ENCODE measurements at places on chromosomes 13 and 19.

DNA sequence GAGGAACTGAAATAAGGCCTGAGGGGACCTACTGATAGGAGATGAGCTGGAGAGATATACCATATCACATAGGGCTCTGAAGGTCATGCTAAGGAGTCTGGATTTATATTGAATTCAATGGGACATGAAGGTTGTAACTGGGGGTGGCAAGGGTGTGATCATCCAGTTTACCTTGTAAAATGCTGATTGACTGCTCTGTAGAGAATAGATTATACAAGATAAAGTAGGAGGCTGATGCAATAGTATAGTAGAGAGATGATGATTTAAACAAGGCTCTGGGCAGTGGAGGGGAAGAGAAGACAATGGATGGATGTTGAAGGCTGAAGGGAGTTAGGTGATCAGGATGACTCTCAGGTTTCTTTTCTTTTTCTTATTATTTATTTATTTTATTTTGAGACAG is 18.0 kb upstream of the PAN3 start:
- DNase-seq, result no peak

DNA sequence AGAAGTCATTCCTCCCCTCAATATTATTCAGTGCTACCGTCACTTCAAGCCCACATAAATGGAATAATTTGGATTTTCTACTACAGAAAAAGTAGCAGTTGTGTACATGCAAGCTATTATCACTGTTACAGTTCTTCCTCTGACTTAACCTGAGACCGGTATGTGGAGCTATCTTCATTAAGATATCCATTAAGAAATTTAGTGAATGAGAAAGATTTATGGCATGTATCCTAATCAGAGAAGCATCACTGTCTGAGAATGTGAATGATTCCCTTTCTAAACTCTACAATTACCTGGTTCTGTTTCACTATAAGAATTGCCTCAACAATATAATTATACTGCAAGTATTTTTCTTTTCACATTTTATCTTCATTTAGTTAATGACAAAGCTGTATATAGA is 278.7 kb downstream of the KLF5 start:
- no peak for DNase-seq

DNA sequence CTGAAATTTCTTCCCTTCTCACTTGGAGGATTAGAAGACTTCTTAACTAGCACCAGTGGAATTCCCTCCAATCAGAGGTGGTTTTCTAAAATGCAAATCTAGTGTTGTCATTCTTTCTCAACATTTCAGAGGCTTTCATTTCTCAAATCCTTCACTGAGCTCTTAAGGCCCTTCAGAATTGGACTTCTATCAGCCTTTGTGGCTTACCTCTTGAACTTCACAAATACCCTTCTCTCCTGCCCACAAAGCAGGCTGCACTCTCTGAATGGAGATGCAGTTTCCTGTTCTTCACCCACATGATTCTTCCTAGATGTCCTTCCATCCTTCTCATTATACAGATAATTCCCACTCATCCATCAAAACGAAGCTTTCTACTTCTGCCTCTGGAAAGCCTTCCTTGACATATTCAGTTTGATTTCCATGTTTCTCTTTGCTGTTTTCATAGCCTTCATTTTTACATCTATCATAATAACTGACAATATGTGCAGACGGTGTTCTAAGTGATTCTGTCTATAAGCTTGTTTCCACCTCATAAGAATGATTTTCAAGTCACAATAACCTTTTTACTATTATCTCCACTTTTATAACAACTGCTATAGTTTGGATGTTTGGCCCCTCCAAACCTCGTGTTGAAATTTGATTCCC is 123.1 kb upstream of the GPR12 start:
- DNase-seq, result no peak

DNA sequence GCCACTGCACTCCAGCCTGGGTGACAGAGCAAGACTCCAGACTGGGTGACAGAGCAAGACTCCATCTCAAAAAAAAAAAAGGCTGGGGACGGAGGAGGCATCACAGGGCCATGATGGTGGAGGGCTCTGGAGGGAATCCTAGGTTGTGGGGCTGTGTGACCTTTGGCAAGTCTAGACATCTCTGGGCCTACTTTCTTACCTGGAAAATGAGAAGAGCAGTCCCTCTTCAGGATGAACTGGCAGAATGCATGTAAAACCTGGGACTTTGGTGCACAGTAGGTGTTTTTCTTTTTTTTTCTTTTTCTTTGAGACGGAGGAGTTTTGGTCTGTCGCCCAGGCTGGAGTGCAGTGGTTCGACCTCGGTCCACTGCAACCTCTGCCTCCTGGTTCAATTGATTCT is 13.7 kb downstream of the CIB3 start:
- no peak for DNase-seq

DNA sequence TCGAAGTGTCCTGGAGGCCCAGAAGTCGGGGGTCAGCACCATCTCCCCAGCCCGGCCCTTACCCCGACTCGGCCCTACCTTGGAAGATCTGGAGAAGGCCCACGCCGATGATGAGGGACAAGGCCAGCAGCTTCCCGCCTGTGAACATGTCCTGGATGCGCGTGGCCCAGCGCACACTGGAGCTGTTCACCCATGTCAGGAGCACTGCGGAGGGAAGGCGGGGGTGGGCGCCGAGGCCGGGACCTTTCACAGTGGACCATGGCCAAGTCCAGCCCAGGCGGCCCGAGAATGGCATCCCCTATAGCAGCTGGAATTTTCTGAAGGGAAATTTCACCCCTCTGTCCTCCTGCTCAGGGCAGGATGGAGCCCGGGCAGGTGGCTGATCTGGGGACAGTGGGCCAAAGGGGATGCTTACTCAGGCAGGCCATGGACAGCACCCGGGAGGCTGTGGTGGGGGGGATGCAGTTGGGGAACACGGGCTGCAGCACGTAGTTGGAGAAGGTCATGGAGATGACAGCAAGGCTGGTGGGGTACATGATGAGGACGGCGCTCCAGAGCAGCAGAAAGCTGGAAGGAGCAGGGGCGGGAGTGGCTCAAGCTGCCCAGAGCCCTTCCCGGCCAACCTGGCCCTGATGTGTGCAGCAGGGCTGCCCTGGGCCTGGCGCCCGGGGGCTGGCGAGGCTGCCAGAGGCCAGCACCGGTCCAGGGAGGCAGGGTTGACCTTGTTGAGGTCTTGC is 13.0 kb downstream of the SLC7A10 start:
- DNase-seq, result no peak

GRCh38 chr19:18723871-18724377 is 40.4 kb downstream of the CRTC1 start:
- no peak for DNase-seq
